ENCODE measurements at places on chromosomes 4 and X.

DNA sequence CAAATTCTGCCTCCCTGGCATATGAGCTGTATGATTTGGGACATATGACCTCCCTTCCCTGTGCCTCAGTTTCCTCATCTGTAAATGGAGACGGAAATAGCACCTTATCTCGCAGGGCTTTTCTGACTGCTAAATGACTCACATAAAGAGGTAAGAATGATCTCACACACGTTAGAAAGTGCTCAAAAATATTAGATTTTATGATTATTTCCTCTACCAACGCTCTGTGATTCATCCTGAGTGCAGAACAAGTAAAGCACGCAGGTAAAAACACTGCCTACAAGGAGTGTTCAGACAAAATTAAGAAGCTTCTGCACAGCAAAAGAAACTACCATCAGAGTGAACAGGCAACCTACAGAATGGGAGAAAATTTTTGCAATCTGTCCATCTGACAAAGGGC lies 21.1 kb downstream of the ACSL1 start:
- no peak for DNase-seq

DNA sequence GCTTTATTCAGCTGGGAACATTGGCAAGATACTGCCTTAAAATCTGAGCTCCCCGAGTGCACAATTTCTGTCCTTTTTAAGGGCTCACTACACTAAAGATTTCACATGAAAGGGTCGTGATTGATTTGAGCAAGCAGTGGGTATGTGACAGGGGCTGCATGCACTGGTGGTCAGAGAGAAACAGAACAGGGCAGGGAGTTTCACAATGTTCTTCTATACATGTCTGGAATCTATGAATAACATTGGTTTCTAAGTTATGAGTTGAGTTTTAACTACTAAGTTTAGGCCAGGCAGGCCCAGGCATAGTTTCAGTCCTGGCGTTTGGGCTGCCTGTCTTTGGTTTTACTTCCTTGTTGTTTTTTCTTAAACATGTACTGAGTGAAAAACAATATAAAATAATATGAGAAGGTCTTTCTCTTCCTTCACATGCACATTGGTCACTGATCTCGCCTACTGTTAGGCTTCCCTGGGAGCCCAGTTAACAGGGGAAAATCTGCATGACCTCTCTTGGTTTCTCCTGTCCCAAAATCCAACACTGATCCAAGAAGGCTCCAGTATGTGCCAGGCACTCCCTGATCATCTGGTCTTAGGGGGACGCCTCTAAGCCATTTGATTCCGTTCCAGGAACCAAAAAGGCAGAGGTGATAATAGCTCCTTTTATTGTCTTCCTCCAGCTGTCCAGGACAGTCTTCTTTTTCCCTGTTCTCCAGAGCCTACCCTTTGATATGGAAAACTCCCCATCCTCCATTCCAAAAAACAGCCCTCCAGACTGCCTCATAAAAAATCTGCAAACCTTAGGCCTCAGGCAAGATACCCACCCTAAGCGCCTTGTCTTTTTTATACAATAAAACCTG lies at the start of gene UGT2B17:
UGT2B17 (minus strand) TSS at position 51 of the 854 bp plus-strand sequence. CDS start 7,838 bp downstream, outside the sequence.
- no peak for DNase-seq

GRCh38 chr4:174265916-174266315 lies 17.6 kb downstream of the FBXO8 start:
- DNase-seq = no peak

DNA sequence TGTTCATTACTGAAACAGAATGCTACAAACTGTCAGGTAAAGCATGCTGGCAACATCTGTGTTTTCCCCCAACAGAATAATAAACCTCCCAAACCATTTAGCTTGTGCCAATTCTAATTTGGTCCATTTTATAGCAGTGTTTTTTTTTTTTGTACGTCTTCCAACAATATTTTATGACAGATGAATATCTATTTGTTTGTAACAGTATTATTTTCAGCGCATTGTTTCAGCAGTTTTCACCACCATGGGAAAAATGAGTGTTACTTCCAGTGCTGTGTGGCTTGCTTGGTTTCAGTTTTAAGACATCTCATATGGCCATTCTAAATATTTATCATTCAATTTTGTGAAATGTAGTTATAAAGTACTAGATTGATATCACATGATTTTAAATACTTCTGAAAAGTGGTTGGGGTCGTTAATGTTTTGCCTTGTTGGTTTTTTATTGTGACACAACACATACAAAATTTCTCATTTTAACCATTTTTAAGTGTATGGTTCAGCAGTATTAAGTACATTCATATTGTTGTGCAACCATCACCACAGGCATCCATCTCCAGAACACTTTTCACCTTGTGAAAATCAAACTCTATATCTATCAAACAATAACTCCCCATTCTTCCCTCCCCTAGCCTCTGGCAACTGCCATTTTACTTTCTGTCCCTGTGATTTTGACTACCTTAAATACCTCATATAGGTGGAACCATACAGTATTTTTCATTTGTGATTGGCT lies 25.6 kb upstream of the TBC1D19 start:
- no peak for DNase-seq

GRCh38 chr4:169052594-169052945 lies 42.5 kb upstream of the CBR4 start:
- DNase-seq = no peak

- DNase-seq = peak; percentile 21
Observed at GRCh38 chr4:23903859-23904438, 14.1 kb upstream of the PPARGC1A start.

GRCh38 chr4:77449171-77449570 lies 156.4 kb upstream of the CXCL13 start:
- no peak for DNase-seq

DNA sequence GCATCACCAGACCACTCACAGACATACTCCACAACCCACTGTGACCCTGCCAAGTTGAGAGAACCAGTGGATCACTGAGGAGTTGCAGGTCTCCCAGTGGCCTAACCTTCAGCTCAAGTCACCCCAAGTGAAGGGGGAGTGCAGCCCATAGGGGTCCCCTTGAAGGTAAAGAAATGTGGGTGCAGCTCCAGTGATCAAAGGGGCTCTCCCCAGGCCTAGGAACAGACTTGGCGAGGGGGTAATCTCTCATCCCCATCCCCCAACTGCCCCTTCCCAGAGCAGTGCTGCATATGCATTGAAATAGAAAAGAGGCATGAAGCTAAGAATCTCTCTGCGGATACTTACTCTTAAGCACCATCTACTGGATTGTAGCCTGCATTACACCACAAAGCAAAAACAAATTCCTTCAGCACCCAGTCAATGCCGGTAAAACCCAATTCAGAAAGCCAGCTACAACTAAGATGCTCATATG lies 27.0 kb downstream of the MAGEE1 start:
- no peak for DNase-seq

- DNase-seq = no peak
Observed at GRCh38 chr4:130955520-130955919, 1859.6 kb downstream of the C4orf33 start.

DNA sequence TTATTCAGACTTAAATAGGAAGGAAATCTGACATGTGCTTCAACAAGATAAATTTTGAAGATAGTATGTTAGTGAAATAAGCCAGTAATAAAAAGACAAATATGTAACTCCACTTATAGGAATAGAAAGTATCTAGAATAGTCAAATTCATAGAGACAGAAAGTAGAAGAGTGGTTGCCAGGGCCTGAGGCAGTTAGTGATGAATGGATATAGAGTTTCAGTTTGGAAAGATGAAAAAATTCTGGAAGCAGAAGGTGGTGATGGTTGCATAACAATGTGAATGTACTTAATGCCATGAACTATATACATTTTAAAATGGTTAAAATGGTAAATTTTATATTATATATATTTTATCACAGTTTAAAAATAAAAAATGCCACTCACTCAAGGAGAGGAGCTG lies 54.3 kb downstream of the HAND2 start:
- DNase-seq = no peak

GRCh38 chrX:108068121-108068520 lies 23.2 kb downstream of the PSMD10 start:
- DNase-seq = no peak

DNA sequence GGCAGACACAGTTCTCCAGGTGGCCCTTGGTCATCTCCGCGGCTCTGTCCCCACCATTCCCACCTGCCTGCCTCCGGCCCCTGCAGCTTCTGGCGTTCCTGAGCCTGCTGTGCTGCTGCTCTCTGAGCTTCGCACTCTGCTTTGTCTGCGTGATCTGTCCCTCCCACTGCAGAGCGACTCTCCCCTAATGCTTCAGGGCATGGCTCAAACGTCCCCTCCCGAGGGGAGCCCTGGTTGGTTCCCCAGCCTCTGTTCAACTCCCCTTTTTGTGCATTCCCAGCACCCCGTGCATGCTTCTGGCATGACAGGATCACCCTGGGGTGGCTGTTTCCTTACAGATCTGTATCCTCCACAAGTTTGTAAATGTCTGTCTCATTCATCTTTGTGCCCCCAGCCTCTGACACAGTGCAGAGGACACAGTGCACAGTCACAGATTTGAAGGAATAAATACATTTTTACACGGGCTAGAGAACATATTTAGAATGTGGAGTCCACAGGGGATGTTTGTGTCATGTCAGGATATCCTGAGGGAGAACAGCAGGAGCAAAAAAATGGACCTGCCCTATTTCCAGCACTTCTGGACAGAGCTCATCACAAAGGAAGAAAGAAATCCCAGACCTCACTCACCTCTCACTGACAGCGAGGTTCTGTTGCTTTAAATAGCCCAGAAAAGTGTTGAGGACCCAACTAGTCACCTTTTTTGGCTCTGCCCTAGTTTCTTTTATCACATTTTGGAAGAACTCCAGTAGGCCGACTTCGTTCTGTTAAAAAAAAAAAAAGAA lies 72.6 kb downstream of the GATB start:
- DNase-seq = no peak

- peak; percentile 23 for DNase-seq
Observed at GRCh38 chrX:11100281-11101035, 10.7 kb upstream of the HCCS start.

DNA sequence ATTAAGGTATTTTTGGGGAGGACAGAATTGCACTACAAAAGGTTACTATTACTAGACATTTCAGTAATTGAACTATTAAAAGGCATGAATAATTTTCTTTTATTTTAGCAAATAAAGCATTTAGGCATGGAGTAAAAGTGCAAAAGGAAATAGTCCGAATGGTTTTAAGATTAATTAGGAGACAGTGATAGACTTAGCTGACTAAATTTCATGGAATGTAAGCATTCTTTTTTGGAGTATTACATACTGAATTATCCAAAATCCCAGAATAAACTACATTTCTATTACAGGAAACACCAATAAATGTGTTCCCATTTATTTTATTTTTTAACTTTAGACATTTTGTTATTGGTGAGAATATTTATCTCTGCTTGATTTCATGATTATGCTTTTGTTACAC lies 30.7 kb upstream of the MAP9 start:
- no peak for DNase-seq

DNA sequence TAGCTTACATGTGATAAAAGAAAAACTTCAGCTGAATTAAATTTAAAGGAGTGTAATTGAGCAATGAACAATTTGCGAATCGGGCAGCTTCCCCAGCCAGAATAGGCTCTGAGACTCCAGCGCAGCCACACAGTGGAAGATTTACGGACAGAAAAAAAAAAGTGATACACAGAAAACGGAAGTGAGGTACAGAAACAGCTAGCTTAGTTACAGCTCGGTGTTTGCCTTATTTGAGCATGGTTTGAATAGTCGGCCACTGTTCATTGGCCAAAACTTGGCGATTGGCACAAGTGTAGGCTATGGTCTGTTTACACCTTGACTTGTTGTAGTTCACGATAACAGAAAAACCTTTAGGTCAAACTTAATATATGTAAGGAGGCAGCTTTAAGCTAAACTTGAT lies 16.7 kb upstream of the SUPT20HL1 start:
- DNase-seq = no peak

- no peak for DNase-seq
Observed at GRCh38 chr4:71711044-71711984, 72.6 kb downstream of the GC start.

DNA sequence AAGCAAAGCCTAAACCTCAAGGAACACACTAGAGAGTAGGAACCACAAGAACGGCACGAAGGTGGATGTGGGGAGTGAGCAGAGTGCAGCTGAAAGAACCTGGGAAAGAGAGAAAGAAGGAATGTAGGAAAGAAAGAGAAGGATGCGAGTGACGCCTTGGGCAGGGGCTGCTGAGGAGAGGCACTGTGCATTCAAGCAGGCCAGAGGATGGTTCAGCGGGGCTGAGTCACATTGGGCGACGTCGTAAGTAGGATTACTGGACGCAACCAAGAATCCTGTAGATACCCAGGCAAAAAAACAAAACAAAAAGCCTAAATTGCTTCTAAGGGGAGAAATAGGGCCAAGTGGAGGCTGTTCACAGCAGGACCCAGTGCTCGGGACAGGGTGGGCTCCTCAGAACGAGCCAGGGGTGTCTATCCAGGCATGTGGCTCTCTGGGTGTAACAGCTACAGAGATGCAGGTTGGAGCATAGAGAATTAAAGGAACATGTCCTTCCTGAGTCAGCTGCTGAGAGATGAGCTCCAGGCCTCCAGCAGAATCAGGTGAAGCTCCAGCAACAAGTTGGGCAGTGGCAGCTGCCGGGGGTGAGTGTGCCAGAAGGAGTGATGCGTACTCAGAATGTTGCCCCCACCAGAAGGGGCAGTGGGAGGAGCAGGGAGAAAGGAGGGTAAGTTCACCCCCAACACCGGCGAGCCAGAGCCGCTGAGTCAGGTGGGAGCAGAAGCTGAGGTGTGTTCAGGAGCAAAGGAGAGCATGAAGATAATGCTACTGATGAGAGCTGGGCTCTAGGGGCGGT lies 38.6 kb downstream of the NELFA start:
- no peak for DNase-seq

DNA sequence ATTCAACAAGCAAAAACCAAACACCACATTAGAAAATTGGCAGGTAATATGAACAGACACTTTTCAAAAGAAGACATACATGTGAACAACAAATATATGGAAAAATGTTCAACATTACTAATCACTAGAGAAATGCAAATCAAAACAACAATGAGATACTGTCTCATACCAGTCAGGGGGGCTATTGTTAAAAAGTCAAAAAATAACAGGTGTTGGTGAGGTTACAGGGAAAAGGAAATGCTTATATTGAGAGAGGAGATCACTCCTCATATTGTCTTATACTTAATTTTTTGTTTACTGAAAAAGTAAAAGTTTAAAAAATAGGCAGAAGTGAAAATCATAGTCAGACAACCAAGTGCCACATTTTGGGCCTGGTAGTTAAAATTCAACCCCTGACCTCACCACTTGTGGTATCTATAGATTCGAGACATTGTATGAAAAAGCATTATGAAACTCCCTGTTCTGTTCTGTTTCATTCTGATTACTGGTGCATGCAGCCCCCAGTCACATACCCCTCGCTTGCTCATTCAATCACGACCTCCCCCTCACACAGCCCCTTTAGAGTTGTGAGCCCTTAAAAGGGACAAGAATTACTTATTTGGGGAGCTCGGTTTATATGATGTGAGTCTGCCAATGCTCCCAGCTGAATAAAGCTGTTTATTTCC lies 153.7 kb upstream of the FGF16 start:
- no peak for DNase-seq

GRCh38 chrX:139297638-139298037 lies 232.9 kb upstream of the F9 start:
- DNase-seq = no peak

All from BE2C (cell line).